Temporal lobe (tissue), 4 donors: ENCODE measurements at places on chromosomes 1 and 21. TPM values are rescaled to one million over a fixed set of nuclear protein-coding genes. Genes with fewer than 3 reads are reported as not detected.

The DISP3 gene
- 21.9 TPM for total RNA-seq

The UBL4B gene
- total RNA-seq: 0.25 TPM

The IFNAR1 gene
- total RNA-seq: 48.2 TPM

The TMEM52 gene
- 0.98 TPM for total RNA-seq

The EFHD2 gene
- total RNA-seq: 7.9 TPM

The MYBPH gene
- not detected for total RNA-seq

The ETS2 gene
- total RNA-seq: 9.6 TPM

The ARHGEF10L gene
- total RNA-seq: 20.9 TPM

The ZSWIM5 gene
- 14.5 TPM for total RNA-seq

The ZNF670 gene
- total RNA-seq: 23.1 TPM

The PRRX1 gene
- total RNA-seq: 5.4 TPM

The CTSK gene
- total RNA-seq: 7.4 TPM

The UBE2U gene
- not detected for total RNA-seq

The TNFRSF1B gene
- total RNA-seq: 2.0 TPM

The NDUFS2 gene
- total RNA-seq: 129 TPM

The BNIPL gene
- total RNA-seq: 0.25 TPM
